ENCODE measurements at places on chromosomes 3 and 15.

DNA sequence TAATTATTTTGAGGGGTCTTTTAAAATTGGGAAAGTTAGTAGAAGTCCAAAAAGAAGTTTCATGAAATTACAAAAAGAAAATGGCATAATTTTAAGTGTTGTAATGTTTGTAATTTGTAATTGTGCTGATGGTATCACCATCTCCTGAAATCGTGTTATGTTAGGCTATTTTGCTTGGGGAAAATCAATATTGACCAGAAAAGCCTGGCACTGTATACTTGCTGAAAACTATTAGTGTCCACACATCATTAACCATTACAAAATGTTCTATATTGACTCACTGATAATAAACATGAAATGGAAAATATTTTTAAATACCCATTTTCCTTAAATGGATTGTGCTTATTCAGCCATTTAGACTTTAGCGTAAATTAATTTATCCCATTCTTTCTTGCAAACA lies 40.3 kb upstream of the ZBED2 start:
- no peak for DNase-seq

DNA sequence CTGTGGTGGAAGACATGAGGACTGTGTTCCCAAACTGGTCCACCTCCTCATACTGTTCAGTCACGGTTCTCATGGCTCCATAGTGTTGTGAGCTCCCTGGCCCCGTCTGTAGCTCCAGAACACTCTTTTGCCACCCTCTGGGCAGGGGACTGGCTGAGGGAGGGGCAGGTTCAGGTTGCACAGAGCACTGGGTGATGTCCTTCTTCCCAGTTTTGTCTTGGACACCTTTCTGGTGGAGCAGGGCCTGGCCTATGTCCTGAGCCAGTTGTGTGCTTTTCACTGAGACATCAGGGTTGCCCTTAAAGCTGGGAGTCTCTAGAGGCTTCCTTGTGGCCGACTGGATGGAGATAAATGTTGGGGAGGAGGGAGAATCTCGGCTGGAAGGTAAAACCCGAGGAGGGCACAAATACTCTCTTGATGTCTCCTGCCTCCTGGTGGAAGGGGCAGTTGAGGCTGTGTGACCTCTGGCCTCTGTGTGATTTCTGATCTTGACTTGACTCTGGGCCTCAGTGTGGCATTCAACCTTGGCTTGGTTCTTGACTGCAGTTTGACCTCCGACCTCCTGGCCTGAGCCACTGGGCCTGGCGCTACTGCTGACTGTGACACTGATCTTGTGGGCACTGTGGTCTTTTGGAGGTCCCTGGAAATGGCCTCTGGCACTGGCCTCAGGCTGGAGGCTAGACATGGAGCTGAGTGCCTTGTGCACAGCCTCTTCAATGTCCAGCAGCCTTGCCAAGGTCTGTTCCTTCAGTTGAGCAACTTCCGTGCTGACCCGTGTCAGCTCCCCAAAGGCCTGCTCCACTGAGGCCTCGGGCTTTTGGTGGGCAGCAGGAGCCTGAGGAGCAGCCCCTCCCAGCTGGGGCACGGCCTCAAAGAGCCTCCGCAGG lies 8.1 kb downstream of the XIRP1 start:
- no peak for DNase-seq

DNA sequence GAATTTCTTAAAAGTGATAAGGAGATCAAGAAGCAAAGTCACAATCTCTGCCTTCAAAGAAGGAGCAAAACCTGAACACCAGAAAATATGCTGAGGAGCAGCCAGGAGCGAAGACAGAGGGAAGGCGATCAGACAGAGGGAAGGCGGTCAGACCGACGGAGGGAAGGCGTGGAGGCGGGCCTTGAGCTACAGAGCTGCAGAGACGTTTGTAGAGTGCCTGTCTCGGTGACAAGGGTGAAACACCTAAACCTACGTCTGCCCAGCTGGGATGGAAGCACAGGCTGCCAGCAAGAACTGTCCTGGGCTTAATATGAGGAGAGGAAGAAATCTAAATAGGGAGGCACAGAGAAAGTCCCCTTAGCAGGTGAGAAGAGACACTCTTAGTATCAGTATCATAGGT lies 476.0 kb downstream of the OCA2 start:
- no peak for DNase-seq

DNA sequence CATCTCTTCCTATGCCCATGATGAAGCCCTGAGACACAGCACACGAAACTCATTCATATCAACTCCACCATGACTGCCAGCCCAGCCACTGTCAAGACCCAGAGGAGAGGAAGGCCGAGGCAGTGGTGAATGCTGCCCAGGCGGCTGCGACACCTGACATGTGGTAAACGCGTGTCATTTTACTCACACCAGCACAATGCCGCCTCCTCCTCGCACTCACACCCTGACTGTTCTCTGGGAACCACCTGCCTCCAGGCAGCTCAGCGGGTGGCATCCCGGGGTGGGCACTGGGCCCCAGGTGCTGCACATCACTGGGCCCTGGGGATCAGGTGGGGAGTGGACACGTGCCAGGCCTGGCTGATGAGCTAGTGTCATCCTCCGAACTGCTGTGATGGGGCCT lies 21.5 kb downstream of the KLHL25 start:
- DNase-seq = no peak

DNA sequence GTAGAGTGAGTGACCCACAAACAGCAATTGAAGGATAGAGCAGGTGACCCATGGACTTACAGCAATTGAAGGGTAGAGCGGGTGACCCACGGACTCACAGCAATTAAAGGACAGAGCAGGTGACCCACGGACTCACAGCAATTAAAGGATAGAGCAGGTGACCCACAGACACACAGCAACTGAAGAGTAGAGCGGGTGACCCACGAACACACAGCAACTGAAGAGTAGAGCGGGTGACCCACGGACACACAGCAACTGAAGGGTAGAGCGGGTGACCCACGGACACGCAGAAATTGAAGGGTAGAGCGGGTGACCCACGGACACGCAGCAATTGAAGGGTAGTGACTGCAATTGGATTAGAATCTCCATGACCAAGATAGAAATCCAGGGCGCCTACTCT lies 9.8 kb upstream of the TNK2 start:
- no peak for DNase-seq

DNA sequence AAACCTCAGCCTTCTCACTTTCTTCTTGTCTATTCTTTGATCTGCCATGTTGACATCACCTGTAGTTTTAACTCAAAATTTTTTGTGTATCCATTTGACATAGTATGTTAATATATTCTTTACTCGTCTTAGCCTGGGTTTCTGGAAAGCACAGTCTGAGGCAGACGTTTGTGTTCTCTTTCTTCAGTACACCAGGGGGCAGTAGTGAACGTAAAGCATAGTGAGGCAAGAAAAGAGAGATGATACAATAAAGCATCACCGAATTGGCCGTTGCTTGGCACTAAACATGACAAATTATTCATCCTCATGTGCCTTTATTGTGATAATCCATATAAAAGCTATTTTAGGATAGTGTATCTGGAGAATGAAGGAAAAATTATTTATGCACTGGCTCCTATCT lies 141.0 kb upstream of the MYRIP start:
- no peak for DNase-seq

DNA sequence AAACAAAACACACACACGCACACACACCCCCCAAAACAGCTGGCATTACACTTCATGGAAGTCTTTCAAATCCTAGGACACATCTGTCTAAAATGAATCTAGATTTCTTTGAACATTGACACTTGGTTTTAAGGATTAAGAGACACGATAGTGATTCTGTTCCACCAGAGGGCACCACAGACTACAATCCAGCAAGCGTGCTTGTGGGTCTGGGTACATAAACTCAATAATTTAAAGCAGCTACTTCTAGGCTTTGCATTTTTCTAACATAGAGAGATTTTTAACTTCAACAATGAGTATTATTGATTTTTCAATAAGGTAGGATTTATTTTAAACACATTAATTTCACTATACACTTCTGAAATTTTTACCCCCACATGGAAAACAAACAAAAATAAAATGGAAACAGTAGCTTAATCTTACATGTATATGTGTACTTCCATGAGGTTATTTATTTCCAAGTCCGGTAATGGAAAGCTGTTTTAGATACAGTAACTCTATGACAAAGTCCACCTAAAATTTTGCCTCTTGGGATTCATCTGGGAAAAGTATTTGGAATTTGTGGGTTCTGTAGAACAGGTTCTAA lies 564.0 kb upstream of the TGFBR2 start:
- peak; percentile 50 for DNase-seq

GRCh38 chr3:184565421-184566211 lies 4.0 kb downstream of the EPHB3 start:
- no peak for DNase-seq

- no peak for DNase-seq
Observed at GRCh38 chr15:98408231-98408630, 240.1 kb upstream of the IGF1R start.

GRCh38 chr3:106675451-106675850 lies 701.8 kb upstream of the CCDC54 start:
- no peak for DNase-seq

- DNase-seq = no peak
Observed at GRCh38 chr3:123319760-123320159, 118.0 kb downstream of the SEC22A start.

GRCh38 chr3:193207290-193208273 lies 33.4 kb upstream of the PLAAT1 start:
- no peak for DNase-seq

DNA sequence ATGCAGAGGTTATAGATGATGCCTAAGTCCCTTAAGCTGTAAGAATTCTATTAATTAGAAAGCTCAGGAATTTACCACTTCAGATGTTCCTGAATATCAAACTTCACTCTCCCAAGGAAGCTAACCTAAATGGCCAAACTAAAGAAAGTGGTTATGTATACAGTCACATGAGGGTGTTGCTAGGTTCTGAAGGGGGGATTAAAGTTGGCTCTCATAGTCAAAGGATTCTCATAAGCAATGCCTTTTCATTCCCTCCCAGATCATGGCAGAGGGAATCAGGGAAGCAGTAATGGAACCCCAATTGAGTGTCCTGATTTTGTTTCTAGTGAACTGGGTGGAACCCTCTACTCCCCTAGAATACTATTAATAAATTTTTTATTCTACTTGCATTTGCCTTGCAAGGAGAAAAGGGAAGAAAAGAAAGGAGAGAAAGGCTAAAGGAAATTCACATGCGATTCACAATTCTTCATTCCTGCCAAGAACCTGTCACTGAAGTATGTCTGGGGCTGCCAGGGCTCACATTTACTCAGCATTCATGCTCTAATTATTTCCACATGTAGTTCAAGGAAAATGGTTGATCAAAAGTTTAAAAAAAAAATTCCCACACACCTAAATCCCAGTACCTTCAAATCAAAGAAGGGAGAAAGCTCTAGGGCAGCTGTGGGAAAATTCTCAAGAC lies 25.1 kb downstream of the FSTL1 start:
- DNase-seq = no peak

DNA sequence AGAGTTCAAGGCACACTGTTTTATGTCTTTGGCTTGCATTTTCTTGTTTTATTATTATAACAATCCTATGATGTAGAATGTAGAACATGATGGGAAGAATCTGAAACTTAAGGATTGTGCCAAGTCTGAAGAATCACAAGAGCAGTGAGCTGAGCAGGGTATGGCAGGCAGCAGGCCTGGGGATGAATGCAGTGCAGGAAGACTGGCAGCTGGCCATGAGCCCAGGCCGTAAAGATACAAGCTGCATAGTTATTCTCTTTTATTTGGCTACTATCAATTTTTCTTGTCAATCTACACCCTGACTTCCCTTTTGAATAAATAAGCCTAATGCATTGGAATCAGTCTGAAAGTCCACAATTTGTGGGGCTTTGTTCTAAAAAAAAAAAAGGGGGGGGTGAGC lies 89.6 kb upstream of the ARPP21 start:
- no peak for DNase-seq

Data from activated T-cell treated with anti-CD3 and anti-CD28 coated beads for 4 hours (primary cell).